Left renal cortex interstitium (tissue), 4 donors: ENCODE measurements at places on chromosomes 2 and 18. TPM values are rescaled to one million over a fixed set of nuclear protein-coding genes. Genes with fewer than 3 reads are reported as not detected.

The DSC2 gene
- 45.7 TPM for polyA plus RNA-seq

DNA sequence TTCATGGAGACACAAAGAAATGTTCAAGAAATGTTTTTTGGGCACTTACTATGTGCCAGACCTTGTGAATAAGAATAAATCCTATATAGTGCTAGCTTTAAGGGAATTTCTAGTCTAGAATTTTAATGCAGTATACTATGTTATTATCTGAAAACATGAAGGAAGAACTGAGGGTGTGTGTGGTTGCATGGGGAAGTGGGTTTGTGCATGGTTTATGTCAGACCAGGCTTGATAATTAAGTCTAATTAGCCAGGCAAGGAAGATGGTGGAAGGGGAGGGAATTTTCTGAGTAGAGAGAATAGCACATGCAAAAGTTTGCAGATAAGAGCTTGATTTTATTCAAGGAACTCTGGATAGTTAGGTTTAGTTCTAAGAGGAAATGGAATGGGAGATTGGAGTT lies 6.5 kb downstream of the RBBP8 start:
- DNase-seq: no peak

The CCDC148 gene
- polyA plus RNA-seq: 7.3 TPM

The KCNG2 gene
- 0.24 TPM for polyA plus RNA-seq

GRCh38 chr2:7292154-7292691 lies 375.0 kb downstream of the RNF144A start:
- DNase-seq: no peak

The OTOS gene
- 0.21 TPM for polyA plus RNA-seq

The CYP27C1 gene
- 9.5 TPM for polyA plus RNA-seq

The DIPK1C gene
- polyA plus RNA-seq: 0.65 TPM

GRCh38 chr2:167862782-167863181 lies 384.6 kb downstream of the STK39 start:
- DNase-seq: no peak

- no peak for DNase-seq
Observed at GRCh38 chr2:69185807-69186206, 172.8 kb downstream of the ANTXR1 start.

DNA sequence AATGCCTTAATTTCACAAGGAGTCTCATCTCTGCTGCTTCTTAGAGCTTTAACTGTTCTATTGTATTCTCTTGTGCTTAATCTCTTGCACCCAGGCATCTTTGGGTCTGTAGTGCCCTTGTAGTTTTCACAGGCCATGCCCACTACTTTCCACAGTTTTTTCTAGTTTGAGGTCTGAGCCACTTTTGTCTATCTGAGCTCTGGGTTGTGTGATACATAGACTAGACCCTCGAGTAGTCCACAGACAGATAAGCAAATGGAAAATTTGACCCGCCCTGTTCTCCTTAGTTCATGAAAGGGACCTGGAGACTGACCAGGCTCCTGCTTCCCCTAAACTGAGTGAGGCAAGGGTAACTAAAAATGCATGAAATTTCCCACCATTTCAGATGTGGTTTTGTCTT lies 466.8 kb upstream of the ZEB2 start:
- DNase-seq: no peak

DNA sequence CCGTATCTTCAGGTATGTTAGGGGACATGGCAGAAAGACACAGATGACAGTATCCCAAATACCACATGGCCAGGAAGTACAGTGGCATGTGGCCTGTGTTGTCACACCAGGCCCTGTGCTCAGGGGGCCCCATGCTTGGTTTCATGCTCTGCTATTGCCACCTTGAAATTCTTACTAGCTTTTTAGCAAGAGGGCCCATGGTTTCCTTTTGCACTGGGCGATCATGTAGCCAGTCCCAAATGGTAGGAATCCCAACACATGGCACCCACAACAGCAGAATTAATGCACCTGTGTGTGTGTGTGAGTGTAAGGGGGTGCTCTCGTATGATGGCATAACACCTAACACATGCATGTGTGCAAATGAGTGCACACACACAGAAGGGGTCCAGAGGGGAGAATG lies 39.2 kb downstream of the MYO7B start:
- no peak for DNase-seq

DNA sequence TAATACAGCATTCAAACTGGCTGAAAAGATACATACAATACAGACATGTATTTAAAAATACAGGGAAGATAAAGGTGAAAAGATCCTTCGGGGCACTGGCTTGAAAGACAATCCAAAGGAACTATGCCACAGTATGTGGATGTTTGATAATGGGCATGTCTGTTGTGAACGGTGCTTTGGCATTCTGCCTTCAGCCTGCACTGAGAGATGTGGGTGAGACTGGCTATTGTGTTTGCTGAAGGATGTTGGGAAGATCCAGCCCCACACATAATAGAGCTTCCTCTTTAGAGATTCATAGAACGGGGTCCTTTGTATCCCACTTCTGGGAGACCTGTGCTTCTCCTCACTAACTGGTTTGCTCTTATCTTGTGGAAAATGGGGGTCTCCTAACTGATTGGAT lies 65.1 kb upstream of the CXCR4 start:
- DNase-seq: no peak

DNA sequence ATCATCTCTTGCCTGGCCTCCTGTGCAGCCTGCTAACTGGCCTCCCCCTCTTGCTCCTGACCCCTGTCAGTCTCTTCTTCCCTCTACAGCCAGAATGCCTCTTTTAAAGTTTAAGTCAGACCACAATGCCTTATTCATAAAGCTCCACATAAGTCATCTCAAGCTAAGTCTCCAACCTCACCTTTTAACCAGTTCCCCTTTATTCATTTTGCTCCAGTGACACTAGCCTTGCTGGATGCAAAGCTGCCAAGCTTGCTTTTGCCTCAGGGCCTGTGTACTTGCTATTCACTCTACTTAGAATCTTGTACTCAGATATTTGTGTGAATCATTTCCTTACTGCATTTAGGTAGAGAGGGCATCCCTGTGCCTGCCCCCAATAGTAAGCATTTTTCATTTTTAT lies 180.9 kb downstream of the PDE1A start:
- no peak for DNase-seq

GRCh38 chr2:235850289-235850688 lies 317.9 kb downstream of the GBX2 start:
- no peak for DNase-seq

The ZC3H8 gene
- 28.4 TPM for polyA plus RNA-seq

The MALT1 gene
- polyA plus RNA-seq: 33.4 TPM

DNA sequence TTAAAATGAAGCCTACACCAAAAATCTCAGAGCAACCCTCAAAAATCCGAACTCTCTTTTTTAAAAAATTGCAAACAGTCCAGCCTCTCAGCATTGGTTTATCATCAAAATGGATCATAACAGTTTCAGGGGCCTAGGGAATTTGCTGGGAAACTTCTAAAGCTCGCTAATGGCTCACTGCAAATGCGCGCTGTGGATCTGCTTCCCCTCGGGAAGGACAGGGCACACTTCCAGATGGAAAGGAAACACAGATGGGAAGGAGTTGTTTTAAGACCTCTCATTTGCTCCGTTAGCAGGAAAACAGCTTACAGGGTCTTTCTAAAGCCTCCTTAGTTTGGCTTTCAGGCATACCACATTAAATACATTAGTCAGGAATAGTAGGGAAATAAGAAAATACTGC lies 27.2 kb downstream of the FECH start:
- DNase-seq: no peak

GRCh38 chr18:48194591-48195181 lies 214.5 kb downstream of the ZBTB7C start:
- no peak for DNase-seq
